Cardiac fibroblast (primary cell): ENCODE measurements at places on chromosomes 2 and 18.

DNA sequence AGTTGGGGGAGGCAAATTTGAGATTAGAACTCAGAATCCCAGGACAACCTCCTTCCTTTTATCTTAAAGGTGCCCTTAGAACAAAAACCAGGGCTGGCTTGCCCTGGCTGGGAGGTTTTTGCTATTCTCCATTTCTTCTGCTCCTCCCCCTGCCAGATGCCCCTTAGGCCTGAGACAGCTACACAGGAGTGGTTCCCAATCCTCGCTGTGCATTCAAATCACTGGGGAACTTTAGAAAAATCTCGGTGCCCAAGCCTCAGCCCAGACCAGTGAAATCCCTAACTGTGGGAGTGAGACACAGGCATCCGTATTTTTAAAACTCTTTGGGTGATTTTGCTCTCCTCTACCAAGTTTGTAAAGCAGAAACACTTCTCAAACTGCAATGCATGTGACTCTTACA, 38.8 kb downstream of the LBH start:
- no peak for DNase-seq

DNA sequence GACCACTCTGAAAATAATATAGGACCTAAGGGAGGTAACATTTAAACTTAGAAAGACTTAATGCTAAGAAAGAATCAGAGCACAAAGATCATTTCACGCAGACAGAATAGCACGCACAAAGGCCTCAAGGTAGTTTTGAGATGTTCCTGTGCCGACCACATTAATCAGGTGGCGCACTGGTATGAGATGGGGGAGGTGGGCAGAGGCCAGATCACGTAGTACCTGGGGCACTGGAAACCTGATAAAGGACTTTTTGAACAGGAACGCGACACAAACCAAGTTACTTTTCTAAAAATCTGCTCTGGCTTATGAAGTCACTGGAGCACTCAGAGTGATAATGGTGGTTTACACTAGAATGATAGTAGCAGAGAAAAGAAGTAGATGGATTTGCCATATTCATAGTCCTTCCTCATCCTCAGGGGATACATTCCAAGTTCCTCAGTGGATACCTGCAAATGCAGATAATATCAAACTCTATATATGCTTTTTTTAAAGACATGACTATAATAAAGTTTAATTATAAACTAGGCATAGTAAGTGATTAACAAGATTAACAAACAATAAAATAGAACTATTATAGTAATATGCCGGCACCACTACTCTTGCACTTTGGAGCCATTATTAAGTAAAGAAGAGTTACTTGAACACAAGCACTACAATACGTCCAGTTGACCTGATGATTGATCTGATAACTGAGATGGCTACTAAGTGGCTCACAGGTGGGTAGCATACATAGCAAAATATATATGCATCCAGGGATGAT, 42.6 kb upstream of the CDCA7 start:
- no peak for DNase-seq

GRCh38 chr2:122851972-122852531, 1096.6 kb downstream of the TSN start:
- DNase-seq: no peak

DNA sequence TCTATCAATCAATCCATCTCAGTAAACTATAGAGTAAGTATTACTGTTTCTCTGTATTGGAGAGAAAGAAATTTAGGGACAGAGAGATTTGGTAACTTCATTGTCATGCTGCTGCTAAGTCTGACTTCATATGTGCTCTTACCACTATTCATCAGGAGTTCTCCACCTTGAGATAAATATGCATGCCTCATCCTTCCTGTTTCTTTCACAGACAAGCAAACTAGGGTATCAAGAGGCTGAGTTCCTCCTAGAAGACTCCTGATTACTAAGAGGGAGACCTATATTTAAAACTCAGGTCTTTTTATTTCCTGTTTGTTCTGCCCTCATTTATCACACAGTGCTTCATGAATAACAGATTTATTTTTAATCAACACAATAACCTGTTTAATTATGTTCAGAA, 34.1 kb downstream of the RIT2 start:
- DNase-seq: peak; percentile 2

- peak; percentile 74 for DNase-seq
These were observed 29.9 kb upstream of the MPPE1 start for GRCh38 chr18:11937874-11938478.
